ENCODE measurements at places on chromosomes 11 and 22. TPM values are rescaled to one million over a fixed set of nuclear protein-coding genes. Genes with fewer than 3 reads are reported as not detected.

Gene XKR3
- total RNA-seq: not detected

Gene PHOX2A
- 1.6 TPM for total RNA-seq

DNA sequence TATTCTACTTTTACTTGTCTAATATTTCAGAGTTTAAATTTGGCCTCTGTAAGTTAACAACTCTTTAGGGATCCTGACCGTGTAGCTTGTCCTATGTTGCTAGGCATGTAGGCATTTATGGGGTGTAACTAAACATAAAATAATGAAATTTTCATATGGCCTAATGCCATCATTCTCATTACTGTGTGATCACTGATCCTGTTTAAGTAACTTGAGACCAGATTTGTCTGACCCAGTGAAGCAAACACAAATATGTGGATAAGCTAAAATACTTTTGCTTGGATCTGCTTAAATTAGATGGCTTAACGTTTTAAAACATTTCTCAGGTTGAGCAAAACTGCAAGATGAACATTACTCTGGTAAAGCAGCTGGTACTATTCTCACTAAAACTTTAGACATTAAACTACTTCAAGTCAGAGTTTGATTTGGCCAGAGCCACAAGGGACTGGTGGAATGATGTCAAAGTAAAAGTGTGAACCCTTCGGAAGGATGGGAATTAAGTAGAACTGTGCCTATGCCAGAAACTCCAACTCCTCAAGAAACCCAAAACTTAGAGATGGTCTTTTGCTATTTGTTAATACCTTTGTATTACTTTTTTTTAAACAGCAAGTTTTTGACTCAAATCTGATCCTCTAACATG lies 12.5 kb downstream of the QSER1 start:
- peaks cover 9% of the 10 kb centered on the region for H3K36me3 ChIP-seq
- H3K4me1 ChIP-seq: peaks cover 84% of the 10 kb centered on the region
- DNase-seq: no peak

DNA sequence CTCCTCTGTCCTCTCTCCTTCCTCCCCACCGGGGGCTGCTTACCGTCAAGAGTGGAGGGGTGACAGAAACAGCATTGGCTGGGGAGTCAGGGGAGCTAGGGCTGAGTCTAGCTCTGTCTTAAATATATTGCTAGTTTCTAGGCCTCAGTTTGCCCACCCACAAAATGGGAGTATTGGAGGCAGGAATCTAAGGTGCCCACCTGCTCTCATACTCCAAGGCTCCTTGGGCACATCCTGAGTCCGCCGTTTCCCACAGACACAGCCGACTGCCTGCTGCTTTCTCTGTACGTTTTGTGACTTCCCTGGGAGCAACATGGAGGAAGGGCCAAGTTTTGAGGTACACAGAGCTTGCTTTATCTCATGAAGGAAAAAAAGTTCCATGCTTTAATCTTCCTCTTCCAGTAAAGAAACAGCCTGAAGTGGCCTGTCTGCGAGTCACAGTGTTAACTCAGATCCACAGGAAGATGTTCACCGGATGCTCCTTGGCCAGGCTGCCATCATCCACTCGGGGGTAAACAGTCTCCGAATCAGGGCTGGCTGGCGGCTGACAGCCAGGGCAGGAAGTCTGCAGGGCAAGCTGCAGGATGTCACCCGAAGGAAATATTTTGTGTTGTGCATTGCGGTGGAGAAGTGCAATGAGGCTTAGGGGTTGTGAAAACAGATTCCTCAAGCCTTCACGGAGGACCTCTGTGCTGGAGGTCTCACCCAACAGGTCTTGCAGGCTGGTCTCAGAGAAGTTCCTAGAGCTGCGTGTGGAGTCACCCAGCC lies 11.0 kb upstream of the CERK start:
- H3K4me3 ChIP-seq: no peak overlapping the region
- H3K4me1 ChIP-seq: no peaks in the 10 kb centered on the region
- H3K36me3 ChIP-seq: no peaks in the 10 kb centered on the region
- H3K27ac ChIP-seq: no peak overlapping the region
- no peak for DNase-seq
- H3K27me3 ChIP-seq: peaks cover 11% of the 10 kb centered on the region

DNA sequence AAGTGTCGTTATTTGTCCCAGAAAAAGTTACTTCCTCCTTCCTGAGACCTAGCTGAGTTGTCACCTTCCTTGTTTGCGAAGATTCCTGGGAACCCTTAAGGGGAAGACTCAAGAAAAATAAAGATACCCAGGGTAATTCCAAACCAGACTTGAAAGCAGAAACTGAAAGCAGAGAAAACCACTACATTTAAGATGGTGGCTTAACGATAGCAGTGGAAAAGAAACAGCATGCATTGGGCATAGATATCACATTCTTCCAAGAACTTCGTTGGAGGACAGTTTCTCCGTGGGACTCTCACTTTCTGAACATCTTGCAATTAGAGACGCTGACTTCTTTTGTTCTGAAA lies 89.1 kb downstream of the FAM76B start:
- peaks cover 10% of the 10 kb centered on the region for H3K4me1 ChIP-seq
- no peak overlapping the region for H3K27ac ChIP-seq
- H3K36me3 ChIP-seq: no peaks in the 10 kb centered on the region
- H3K4me3 ChIP-seq: no peak overlapping the region

- H3K27me3 ChIP-seq: no peaks in the 10 kb centered on the region
- no peak for DNase-seq
- H3K36me3 ChIP-seq: no peaks in the 10 kb centered on the region
- H3K4me3 ChIP-seq: no peak overlapping the region
Observed at GRCh38 chr11:47360341-47360740, 7.8 kb upstream of the MYBPC3 start.

DNA sequence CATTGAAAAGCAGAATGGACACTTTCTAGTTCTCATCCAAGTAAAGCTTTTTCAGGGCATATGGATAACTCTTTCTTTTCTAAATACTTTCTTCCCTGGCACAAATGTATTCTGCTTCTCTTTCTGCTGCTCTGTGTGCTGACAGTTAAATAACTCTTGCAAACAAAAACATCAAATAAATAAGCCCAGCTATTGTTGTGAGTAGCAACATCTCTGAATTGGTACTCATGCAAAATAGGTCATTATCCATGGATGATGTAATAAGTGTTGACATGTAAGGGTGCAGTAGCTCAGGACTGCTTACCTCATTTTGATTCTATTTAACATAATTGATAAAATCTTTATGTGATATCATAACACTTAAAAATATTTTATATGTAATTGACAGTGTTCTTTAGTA lies 164.3 kb downstream of the MSANTD4 start:
- H3K36me3 ChIP-seq: no peaks in the 10 kb centered on the region
- no peak overlapping the region for H3K4me3 ChIP-seq
- no peak for DNase-seq

DNA sequence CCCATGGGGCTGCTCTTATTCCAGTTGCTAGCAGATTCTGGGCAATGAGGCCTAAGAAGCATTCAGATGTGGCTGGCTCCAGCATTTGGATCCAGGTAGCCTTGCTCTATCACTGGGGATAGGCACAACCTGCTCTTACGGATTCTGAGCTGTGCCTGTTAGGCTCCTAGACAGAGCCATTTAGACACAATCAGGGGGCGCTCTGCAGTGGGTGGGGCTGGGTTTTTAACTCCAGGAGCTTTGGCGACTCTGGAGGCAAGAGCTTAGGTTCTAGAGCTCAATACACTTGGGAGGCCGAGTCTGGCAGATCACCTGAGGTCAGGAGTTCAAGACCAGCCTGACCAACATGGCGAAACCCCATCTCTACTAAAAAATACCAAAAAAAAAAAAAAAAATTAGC lies 32.0 kb downstream of the KCNC1 start:
- DNase-seq: peak; percentile 56
- H3K27me3 ChIP-seq: no peaks in the 10 kb centered on the region
- H3K36me3 ChIP-seq: no peaks in the 10 kb centered on the region

DNA sequence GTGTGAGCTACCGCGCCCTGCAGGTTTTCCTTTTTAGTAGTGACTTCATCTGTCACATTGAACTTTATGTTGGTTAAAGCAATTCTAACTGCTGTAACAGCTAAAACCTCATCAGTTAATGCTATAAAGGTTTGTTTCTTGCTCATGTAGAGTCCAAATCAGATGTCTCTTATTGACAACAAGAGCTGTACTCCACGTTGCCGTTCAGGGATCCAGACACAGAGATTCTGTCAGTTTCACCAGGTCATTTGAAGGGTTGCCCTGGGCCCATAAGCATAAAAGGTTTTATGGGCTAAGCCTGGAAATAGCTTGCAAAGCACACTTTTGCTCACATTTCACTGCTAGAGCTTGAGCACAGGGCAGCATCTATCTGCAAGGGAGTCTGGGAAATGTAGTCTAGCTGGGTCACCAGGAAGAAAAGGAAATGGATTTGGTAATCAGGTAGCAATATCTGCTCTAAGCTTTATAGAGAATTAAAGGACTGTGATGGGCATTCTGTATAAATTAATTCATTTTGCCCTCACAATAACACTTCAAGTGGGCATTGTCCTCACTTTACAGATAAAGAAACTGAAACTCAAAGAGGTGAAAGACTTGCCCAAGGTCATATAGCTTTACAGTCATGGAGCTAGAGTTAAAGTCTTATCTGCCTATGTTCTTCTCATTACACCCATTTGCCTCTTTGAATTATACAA lies 25.2 kb upstream of the PTPRJ start:
- no peak overlapping the region for H3K27ac ChIP-seq
- peaks cover 4% of the 10 kb centered on the region for H3K4me1 ChIP-seq
- no peak for DNase-seq
- H3K36me3 ChIP-seq: no peaks in the 10 kb centered on the region
- no peak overlapping the region for H3K4me3 ChIP-seq

DNA sequence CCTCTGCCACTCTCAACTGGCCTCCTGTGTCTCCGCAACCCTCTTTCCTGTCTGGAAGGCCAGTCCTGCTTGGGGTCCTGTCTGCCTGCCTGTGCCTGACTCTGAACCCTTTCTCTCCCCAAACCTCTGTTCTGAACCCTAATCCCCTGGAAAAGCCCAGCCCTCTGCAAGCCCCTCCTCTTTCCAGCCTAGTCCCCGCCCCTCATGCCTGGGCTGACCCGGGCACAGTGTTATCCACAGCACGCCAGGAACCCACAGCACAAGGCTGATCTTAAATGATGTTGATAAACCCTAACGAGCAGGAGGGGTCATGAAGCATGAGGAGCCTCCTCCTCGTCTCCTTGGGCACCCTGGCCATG lies at the start of gene IFITM10:
Gene IFITM10, minus strand, starts transcription at position 115 of the 359 bp plus-strand sequence. CDS start 153 bp downstream, outside the sequence.
- peak within 1 kb of the TSS; percentile 57 for H3K4me3 ChIP-seq
- H3K4me1 ChIP-seq: peaks cover 12% of the 10 kb centered on the region
- peak; percentile 45 for DNase-seq
- no peak within 1 kb of the TSS for H3K27ac ChIP-seq

DNA sequence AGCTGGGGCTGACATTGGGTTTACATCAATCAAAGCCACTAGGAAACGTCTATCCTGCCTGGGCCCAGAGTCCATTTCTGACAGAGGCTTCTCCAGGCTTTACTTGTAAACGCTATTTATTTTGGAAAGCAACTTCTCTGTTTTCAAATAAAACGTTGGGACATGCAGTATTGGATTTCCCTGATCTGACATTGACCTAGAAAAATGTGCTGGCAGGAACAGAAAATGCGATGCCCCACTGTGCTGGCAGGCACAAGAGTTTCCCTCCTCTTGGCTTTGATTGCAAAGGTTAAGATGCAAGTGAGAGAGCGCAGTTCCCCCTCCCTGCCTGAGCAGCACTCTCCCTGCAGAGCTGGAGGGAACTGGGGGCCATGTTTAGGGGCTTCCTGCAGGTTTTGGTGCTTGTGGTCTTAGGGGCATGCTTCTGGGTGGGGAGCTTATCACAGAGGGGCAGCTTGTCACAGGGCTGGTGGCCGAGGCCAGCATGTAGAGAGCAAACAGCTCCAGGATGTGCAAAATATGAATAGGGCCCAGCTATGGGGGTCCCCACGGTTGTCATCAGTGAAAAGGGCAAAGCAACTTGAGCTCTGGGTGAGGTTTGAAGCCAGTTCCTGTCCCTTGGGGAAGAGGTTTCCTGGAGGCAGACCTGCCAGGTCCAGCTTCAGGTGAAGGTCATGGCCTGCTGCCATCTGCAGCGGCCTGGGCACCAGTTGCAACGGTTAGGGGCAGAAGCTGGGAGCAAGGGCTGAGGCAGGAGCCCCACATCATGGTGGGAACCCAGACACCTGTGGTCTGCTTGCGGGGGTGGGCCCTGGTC lies 42.3 kb upstream of the DKK3 start:
- no peaks in the 10 kb centered on the region for H3K27me3 ChIP-seq
- DNase-seq: no peak
- peaks cover 8% of the 10 kb centered on the region for H3K4me1 ChIP-seq
- no peak overlapping the region for H3K4me3 ChIP-seq
- H3K27ac ChIP-seq: no peak overlapping the region
- no peaks in the 10 kb centered on the region for H3K36me3 ChIP-seq

GRCh38 chr11:73640592-73640991 lies 5.8 kb upstream of the PLEKHB1 start:
- H3K4me3 ChIP-seq: no peak overlapping the region
- peaks cover 92% of the 10 kb centered on the region for H3K27me3 ChIP-seq
- no peaks in the 10 kb centered on the region for H3K36me3 ChIP-seq
- peaks cover 6% of the 10 kb centered on the region for H3K4me1 ChIP-seq
- H3K27ac ChIP-seq: no peak overlapping the region
